ENCODE measurements at places on chromosomes 3 and 15. TPM values are rescaled to one million over a fixed set of nuclear protein-coding genes. Genes with fewer than 3 reads are reported as not detected.

The ZBTB47 gene
- 26.7 TPM for total RNA-seq

GRCh38 chr3:158522221-158523136 is 48.5 kb upstream of the MLF1 start:
- DNase-seq, result no peak
- H3K36me3 ChIP-seq, result no peaks in the 10 kb centered on the region
- H3K4me1 ChIP-seq, result peaks cover 6% of the 10 kb centered on the region
- H3K27me3 ChIP-seq, result no peaks in the 10 kb centered on the region
- no peak overlapping the region for H3K27ac ChIP-seq

DNA sequence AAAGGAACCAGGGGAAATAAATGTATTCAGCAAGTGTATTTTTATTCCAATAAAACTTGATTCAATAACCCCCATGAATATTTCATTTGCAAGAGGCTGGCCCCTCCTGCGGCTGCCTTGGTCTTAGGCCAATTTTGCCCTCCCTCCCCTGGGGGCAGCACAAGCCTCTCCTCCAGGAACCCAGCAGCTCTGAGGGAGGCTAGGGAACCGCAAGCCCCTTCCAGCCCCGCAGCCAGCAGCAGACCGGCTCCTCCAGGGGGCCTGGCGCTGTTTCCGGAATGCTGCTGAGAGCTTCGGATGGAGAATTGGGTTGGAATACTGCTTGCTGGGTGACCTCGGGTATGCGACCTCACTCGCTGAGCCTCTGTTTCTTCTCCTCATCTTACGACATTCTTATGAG is 150.1 kb downstream of the RAB11A start:
- H3K4me1 ChIP-seq, result no peaks in the 10 kb centered on the region
- H3K36me3 ChIP-seq, result no peaks in the 10 kb centered on the region
- DNase-seq, result no peak

The TGM4 gene
- total RNA-seq, result not detected

DNA sequence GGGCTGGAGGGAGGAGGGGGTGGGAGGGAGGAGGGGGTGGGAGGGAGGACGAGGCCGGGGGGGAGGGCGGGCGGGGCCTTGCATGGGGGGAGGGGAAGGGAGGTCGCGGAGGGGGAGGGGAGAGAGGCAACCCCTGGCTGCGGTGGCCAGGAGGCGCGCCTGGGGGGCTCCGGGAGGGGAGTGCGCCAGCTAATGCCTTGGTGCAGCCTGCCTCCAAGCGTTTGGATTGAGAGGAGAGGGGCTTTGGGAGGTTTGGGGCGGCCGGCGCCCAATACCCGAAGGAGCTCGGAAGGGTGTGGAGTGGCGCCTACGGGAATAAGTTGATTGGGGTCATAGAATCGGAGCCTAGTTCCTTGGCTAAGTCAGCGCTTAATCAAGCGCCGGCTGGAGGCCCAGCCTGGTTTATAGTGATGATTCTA is 557 bp downstream of the TFG start:
- DNase-seq, result peak; percentile 85
- H3K27me3 ChIP-seq, result peaks cover 12% of the 10 kb centered on the region
- peak overlapping the region; percentile 81 for H3K4me3 ChIP-seq
- H3K27ac ChIP-seq, result peak overlapping the region; percentile 89
